NCI-H2081 (cell line): ENCODE measurements at places on chromosomes 7 and 10.

- no peak for DNase-seq
Measured at GRCh38 chr7:51817694-51818225, 501.2 kb upstream of the COBL start.

DNA sequence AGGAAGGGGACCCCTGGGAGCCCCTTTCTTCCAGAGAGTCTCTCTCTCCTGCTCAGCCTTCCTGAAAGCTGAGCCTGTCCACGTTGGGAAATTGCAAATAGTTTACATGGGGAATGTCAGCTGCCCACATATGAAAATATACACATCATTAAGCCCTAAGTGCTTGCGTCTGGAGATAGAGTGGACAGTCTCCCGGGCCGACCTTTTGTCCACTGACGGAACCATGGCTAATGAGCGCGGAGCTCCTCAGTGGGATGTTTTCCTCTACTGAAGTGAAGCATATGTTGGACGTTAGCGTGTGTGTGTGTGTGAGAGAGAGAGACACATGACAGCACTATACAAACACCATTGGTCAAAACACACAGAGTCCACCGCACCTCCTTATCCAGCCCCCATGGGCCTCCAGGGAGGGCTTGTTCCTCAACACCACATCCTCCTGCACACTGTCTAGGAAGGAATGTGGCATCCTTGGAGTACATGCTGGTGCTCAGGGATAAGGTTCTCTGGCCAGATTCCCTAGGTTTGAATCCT, 128.4 kb downstream of the RGS10 start:
- no peak for DNase-seq

GRCh38 chr7:21580073-21580521, 37.3 kb downstream of the DNAH11 start:
- DNase-seq: no peak

DNA sequence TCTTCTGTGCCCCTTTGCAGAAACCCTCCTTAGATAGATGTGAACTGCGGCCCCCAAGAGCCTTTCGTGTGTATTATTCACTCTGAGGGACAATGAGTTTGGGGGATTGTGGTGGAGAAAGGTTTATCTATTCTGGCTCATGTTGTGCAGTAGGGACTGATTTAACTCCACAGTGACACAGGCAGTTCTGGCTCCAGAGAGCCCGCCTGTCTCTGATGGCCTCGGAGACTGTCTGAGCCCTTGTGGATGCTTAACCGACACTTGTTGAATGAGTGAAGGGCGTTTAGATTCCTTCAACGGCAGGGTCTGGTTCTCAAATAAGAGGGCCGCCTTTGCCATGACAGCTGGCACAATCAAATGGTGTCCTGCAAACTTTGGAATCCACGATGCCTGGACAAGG, 5.8 kb downstream of the NPTX2 start:
- DNase-seq: no peak

DNA sequence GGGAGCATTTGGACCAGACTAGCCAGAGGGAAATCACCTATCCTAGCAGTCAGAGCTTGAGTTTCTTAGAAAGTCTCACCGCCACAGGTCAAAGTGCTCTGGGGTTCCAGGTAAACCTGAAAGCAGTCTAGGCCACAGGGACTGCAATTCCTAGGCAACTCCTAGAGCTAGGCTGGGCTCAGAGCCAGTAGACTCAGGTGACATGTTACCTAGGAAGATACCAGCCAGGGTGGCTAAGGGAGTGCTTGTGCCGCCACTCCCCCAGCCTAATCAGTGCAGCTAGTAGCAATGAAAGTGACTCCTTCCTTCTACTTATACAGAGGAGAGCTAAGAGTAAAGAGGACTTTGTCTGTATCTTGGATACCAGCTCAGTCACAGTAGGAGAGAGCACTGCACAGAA, 348.7 kb upstream of the HPS1 start:
- DNase-seq: no peak

- no peak for DNase-seq
Measured at GRCh38 chr10:14477408-14477710, 146.6 kb upstream of the FRMD4A start.
